Activated CD4-positive, alpha-beta T cell treated with anti-CD3 and anti-CD28 coated beads, Interleukin-2, amount 10 ng/mL, durations not matched to agents 24 days and 14 days (primary cell): ENCODE measurements at places on chromosomes 2 and 18. TPM values are rescaled to one million over a fixed set of nuclear protein-coding genes. Genes with fewer than 3 reads are reported as not detected.

DNA sequence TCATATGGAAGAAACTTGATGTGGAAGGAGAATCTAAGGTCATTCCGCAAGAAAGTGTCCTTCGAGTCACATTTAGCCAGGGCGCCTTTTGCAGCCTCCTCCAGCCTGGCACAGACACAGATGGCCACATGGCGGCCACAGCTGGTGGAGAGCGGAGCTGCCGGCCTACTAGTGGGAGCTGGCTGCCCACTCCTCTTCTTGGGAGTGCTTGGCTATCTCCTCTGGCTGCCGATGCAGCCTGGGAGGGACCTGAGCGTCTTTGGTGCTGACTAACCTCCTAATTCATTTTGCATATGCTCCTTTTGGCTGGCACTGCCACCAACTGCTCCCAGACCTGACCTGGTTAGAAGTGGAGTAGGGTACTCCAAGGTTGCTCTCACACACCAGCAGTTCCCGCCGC, 199.3 kb upstream of the MYT1L start:
- no peak overlapping the region for H3K27ac ChIP-seq
- no peaks in the 10 kb centered on the region for H3K27me3 ChIP-seq
- no peak for DNase-seq
- no peak overlapping the region for H3K4me3 ChIP-seq
- H3K4me1 ChIP-seq: no peaks in the 10 kb centered on the region

- no peaks in the 10 kb centered on the region for H3K36me3 ChIP-seq
- no peaks in the 10 kb centered on the region for H3K27me3 ChIP-seq
- no peak overlapping the region for H3K4me3 ChIP-seq
- no peaks in the 10 kb centered on the region for H3K4me1 ChIP-seq
Measured at GRCh38 chr18:73831688-73832087, 315.9 kb downstream of the FBXO15 start.

GRCh38 chr2:227324642-227324994, 433 bp upstream of the MFF start:
- H3K36me3 ChIP-seq: peaks cover 6% of the 10 kb centered on the region
- DNase-seq: peak; percentile 76
- peaks cover 32% of the 10 kb centered on the region for H3K4me1 ChIP-seq
- peaks cover 6% of the 10 kb centered on the region for H3K27me3 ChIP-seq
- peak overlapping the region; percentile 95 for H3K27ac ChIP-seq

DNA sequence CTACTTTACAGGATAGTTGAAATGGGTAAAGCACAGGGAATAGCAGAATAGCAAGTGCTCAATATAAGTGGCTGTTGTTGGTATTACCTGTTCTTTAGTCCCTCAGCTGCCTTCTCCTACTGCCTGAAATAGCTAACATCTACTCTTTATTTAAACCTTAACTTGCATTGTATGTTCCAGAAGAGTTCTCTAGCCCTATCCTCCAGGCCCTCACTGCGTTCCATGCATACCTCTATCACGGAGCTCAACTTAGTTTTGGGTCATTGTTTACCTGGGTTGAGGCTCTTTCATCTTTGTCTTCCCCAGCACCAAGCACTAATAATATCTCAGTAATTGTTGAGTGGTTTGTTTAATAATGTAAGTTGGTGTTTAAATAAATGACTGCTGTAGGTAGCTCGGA, 242.2 kb upstream of the FANCL start:
- H3K27me3 ChIP-seq: no peaks in the 10 kb centered on the region
- H3K36me3 ChIP-seq: no peaks in the 10 kb centered on the region
- no peak for DNase-seq
- no peak overlapping the region for H3K27ac ChIP-seq

DNA sequence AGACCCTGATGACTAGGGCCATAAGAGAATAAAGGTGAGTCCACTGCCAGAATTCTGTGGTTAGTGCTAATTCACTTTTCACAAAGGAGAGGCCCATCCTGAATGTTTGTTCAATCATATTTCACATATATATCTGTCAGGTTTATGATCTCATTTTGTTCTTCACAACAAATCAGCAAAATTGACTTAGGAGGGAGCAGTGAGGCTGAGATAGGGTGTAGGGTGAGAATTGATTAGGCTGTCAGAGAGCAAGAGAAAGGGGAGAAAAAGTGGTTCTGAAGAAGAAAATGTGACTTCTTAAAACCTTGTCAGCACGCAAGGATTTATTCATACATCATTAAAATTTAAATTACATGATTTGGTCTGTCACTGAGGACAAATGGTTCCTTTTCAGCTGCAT, 117.7 kb downstream of the FHOD3 start:
- H3K4me1 ChIP-seq: no peaks in the 10 kb centered on the region
- no peak overlapping the region for H3K27ac ChIP-seq
- DNase-seq: no peak
- H3K27me3 ChIP-seq: no peaks in the 10 kb centered on the region

DNA sequence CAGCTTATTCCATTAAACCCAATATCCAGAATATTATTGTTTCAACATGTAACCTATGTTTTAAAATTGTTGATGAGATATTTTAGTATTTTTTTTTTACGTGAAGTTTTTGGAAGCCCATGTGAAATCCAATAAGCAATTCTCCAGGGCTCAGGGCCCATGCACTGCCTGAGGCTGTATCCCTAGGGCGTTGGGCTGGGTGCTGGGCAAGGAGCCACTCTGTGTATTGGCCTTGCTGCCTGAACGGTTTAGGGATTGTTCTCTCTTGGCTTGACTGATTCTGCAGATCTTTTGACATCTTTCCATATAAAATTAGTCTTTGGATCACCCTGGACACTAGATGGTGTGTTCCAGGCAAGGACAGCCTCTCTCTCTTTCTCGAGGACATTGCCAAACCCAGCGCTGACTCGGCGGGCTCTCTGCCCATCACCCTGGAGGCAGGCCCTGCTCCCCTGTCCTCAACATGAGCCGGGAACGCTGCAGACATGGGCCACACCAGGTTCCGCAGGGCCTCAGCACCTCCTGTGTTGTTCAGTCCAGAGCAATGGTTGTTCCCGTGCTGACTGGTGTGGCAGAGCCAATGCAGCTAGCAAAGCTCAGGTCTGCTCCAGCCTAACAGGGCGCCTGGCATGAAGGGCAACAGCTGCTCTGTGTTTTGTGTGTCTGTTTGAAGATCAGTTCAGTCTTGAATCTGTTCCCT, 163.0 kb downstream of the SEPTIN10 start:
- H3K4me3 ChIP-seq: no peak overlapping the region
- H3K4me1 ChIP-seq: peaks cover 8% of the 10 kb centered on the region
- no peak overlapping the region for H3K27ac ChIP-seq
- DNase-seq: no peak

DNA sequence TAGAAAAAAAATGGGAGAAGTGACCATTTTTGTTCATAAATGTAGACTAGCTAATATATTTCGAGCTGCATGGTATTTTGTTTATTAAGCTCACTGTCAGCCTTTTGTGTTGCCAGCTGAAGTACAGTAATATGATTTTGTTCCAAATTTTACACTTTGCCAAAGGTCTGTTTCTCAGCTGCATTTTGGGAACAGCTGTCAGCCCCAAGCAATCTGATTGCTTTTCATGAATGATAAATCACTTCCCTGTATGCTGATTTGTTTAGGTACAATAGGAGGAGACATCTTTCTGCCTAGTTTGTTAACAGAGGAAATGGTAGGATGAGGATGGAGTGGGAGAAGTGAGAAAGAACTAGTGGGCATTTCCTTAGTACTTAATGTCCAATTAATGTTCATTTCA, 79.3 kb downstream of the NABP1 start:
- H3K27me3 ChIP-seq: peaks cover 27% of the 10 kb centered on the region
- no peak overlapping the region for H3K27ac ChIP-seq
- no peak for DNase-seq
- no peaks in the 10 kb centered on the region for H3K36me3 ChIP-seq
- peaks cover 5% of the 10 kb centered on the region for H3K4me1 ChIP-seq

GRCh38 chr2:102434655-102435381, 11.9 kb downstream of the IL18RAP start:
- peak overlapping the region; percentile 30 for H3K27ac ChIP-seq
- H3K36me3 ChIP-seq: peaks cover 53% of the 10 kb centered on the region
- no peaks in the 10 kb centered on the region for H3K27me3 ChIP-seq

DNA sequence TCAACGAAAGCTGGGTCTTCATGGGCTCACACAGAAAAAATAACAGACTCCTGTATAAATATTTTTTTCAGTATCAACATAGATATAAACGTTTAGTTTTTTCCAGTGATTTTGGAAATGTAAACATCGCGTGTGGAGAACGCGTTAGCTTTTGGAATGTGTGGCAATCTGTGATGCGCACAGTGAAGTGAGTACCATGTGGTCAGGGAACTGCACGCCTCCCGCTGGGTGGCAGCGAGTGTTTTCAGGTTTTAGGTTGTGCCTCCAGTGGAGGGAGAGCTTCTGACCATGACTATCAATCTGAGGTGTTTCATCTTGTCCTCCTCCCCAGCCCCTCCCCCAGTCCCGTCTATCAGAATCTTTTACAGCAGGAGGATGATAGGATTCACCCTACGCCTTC, 127.8 kb downstream of the ARHGAP28 start:
- no peak overlapping the region for H3K4me3 ChIP-seq
- no peak for DNase-seq
- H3K27me3 ChIP-seq: no peaks in the 10 kb centered on the region
- no peaks in the 10 kb centered on the region for H3K36me3 ChIP-seq

Gene NRP2
- total RNA-seq: 61.0 and 64.4 TPM in 2 replicates

Gene ITPRIPL1
- total RNA-seq: 51.4 and 53.9 TPM in 2 replicates

Gene DLX2
- total RNA-seq: 0.26 TPM in 1 of 2 replicates, not detected in the other

Gene UGT1A3
- total RNA-seq: not detected in 2 replicates

Gene GAD1
- total RNA-seq: 10.8 and 13.3 TPM in 2 replicates

Gene NCKAP5
- not detected in 2 replicates for total RNA-seq

Gene TMEM178A
- 0.14 TPM in 1 of 2 replicates, not detected in the other for total RNA-seq

Gene LDLRAD4
- 35.6 and 36.5 TPM in 2 replicates for total RNA-seq

Gene SLC16A14
- 4.0 and 5.1 TPM in 2 replicates for total RNA-seq
